KBM-7 (cell line): ENCODE measurements at places on chromosomes 6 and 20.

GRCh38 chr20:61529354-61529753 lies 277.3 kb downstream of the CDH4 start:
- DNase-seq, result no peak

GRCh38 chr20:37516811-37517750 lies 4.0 kb upstream of the NNAT start:
- no peak for DNase-seq

- no peak for DNase-seq
Observed at GRCh38 chr6:33927616-33928015, 123.8 kb upstream of the MLN start.

DNA sequence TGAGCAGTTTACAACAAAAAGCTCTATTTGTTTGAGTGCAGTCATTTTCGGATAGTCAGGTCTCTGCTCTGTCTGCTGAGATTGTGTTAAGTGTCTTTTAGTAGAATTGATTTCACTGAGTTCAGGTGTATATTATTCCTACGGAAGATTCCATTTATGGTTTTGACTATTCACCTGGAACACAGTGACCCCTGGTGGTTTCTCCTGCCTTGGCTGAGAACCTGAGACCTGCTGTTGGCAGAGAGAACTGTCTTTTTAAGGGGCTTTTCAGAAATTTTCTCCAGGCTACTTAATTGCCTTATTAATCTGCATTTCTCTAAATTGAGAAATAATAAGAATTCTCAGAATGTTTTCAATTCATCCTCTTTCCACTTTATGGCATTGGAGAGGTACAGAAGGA lies 508.0 kb downstream of the TBC1D32 start:
- peak; percentile 33 for DNase-seq

GRCh38 chr6:134502614-134503549 lies 185.0 kb upstream of the SGK1 start:
- DNase-seq, result no peak

DNA sequence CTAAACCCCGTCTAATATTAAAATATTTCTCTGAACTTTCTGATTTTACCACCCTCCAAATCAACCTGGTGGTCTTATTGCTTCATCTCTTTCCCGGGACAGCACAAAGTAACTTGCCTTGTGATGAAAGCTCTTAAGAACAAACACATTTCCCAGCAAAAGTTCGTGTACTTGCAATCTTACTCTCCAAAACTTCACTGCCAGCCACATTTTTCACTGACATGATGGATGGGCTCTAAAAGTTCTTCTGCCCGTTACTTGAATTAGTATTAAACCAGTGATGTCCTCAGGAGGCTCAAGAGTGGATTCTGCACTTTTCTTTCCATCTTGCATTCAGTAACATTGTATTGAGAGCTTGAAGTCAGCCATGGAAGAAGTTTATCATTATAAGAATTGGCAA lies 731.6 kb upstream of the GJE1 start:
- DNase-seq, result no peak

DNA sequence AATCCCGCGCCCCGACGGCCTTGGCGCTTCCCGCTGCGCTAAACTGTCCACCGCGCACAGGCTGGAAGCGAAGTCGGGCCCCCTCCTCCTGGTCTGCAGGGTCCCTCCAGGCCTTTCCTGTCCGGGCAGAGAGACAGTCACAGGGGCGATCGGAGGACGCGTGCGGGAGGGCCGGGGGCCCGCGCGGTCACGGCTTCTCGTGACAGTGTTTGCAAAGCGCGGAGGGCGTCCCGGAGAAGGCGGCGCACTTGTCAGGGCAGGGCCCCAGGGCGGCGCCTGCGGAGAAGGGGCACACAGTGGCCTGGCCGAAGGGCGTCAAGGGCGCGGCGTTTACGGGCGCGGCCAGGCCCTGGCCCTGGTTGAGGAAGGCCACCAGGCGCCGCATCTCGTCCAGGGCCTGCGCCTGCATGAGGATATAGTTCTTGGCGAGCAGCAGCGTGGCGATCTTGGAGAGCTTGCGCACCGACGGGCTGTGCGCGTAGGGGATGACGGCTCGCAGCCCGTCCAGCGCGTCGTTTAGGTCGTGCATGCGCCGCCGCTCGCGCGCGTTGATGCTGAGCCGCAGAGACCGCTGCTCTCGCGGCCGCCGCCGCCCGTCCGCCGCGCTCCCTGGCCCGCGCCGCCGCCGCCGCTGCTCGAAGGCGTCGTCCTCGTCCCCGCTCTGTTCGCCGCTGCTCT lies 763 bp downstream of the BHLHE23 start:
- DNase-seq, result no peak

DNA sequence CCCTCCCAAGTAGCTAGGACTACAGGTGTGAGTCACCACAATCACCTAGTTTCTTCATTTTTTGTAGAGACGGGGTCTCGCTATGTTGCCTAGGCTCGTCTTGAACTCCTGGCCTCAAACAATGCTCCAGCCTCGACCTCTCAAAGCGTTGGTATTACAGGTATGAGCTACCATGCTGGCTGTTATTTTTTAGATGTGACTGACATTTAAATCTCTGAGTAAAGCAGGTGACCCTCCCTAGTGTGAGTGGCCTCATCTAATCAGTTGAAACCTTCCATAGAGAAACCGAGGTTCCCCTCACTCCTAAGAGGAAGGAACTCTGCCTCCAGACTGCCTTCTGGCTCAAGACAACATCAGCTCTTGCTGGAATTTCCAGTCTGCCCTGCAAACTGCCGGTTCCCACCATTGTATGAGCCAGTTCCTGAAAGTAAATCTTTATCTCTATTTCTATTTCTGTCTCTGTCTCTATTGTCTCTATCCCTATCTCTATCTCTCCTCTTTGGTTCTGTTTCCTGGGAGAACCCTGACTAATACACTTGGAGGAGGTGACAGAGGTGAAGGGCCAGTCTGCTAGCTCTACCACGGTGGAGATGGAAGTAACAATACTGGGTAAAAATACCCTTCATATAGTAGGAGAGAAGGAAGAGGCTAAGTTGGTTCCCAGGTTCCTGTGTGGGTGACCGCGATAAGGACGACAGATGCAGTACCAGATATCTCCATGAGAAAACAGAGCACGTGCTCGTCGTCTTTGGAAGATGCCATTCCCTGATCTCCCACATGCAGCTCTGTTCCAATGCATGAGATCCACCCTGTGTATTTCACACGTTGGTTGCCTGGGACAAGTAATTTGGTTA lies 81.0 kb downstream of the MYB start:
- DNase-seq, result peak; percentile 61

GRCh38 chr6:88807622-88808021 lies 155.8 kb downstream of the RNGTT start:
- no peak for DNase-seq

DNA sequence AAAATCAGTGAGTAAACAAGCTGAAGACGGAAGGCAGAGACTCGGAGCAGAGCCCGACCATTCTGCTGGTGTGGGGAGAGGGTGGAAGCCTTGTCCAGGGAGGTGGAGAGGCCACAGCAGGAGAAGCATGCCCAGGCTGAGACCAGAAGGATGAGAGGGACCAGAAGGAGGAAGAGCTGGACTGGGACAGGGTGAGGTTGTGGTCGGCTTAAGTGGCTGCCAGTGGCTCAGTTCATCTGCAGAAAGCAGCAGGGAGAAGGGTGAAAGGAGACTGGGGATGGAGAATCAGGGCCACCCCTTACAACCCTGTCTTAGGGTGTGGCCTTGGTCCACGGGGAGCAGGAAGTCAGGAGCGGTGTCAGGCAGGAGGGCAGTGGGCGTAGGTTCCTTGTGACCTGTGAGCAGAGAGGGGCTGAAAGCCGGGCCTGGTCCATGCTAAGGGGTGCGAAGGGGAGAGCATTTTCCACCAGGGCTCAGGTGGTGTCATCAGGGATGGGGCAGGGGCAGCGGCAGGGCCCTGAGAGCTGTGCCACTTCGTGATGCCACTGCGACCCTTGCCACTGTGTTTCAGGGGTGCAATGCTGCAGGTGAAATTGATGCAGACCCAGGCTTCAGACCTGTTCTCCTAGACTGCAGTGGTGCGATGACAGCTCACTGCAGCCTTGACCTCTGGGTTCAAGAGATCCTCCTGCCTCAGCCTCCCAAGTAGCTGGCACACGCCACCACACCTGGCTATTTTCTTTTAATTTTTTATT lies 81.1 kb downstream of the TTLL2 start:
- no peak for DNase-seq

GRCh38 chr6:82608781-82609180 lies 245.2 kb downstream of the TPBG start:
- DNase-seq, result no peak

GRCh38 chr20:24668791-24669190 lies 199.4 kb downstream of the SYNDIG1 start:
- DNase-seq, result no peak

GRCh38 chr6:134080171-134080795 lies 27.9 kb upstream of the SLC2A12 start:
- DNase-seq, result no peak

GRCh38 chr20:61982191-61982950 lies 83.3 kb downstream of the TAF4 start:
- no peak for DNase-seq

DNA sequence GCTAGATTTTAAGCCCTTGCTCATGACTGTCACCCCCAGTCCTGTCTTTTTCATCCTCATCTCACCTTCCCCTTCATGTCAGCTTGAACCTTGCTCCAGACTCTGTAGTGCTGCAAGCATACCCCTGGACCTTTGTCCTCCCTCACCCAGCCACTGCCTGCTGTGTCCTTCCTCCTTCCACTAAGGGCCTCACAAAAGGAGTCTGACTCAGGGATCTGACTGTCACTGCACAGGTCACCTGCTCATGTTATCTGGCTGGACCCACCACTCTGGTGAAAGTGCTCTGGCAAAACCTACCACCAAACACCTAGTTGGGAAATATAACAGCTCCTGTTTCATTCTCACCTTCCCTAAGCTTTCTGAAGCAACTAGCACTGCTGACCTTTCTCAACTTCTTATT lies 151.4 kb downstream of the INSM1 start:
- DNase-seq, result no peak

GRCh38 chr6:159169193-159169555 lies at the start of gene FNDC1:
TSS of gene FNDC1 (plus strand) at chr6:159169400. CDS start at chr6:159169597, 197 bp downstream.
- peak; percentile 14 for DNase-seq

DNA sequence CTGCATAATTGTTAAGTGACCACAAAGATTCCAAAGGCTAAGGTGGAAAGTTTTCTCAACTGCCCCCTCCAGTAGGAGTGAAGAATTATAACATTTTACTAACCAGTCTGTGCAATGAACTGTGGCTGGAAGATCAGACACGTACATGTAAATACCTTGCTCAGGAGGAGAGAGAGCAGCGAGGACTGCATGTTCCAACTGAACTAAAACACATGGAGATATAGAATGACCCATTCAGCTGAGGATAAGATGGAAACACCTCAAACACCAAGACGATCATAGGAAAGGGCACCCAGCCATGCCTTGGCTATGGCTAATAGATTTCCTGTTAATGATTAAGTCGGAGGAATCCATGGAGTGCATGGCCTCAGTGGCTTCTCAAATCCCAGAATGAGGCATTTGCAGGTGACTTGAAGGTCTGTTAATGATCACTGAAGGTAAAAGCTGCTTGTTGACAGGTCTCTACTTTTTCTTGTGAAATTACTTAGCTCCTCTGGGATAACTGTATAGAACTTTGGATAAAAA lies 875.6 kb downstream of the TFAP2A start:
- no peak for DNase-seq

DNA sequence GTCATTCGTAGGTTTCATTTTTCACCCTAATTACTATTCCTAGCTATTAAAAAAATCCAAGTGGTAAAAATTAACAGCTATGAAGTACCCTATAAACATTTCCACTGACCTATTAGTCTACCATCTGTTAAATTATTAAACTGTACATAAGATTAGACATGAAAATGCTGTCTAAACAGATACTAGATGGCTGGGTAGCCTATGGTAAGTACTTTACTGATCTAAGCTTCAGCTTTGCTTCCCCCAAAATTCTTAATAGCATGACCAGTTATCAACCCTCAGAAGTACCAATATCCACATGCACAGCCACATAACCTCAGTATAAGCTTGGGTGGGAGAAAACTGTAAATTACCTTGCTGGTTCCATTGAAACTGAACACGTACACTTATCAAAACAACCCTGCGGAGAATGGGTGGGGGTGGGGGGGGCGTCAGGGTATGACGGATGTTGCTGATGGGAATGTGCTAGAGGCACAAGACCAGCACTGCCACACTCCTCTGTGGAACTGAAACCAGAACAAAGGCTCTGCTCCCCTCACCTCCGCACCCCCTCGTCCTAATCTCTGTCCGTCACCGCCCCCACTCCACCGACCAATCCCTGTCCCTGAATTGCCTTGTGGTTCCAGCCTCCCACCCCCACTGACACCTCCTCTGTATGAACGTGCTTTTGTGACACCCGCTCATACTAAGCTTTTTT lies 45.3 kb downstream of the B4GALT5 start:
- no peak for DNase-seq

DNA sequence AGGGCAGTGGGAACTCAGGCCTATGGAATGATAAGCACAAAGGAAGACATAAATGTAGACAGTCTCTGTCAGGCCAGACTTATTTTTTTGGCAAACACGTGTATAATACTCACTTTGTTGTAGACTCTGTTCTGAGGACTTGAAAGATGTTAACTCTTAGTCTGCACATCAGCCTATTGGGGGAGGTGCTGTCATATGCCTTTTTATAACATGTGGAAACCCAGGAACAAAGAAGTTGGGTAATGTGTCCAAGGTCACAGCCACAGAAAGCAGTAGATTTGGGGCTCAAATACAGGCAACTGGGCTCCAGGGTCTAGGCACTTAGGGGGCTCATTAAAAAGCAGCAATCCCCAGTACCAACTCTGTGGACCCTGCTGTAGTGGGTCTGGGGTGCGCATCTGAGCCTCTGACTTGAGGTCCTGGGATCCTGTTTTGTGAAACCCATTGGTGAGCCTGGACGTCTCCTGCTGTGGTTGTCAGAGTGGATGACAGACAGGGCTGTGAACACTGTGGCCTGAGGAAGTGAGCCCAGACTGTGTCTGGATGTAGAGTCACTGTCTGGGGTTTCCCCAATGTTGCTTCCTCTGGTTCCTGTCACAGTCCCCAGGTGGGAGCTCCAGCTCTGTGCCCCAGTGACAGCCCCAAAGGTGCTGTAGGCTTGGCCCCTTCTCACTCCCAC lies 50.0 kb downstream of the CDH26 start:
- DNase-seq, result no peak

- DNase-seq, result peak; percentile 38
Observed at GRCh38 chr6:141988954-141989705, 143.6 kb upstream of the GJE1 start.

- DNase-seq, result no peak
Observed at GRCh38 chr6:51511081-51511480, 576.3 kb downstream of the PKHD1 start.

DNA sequence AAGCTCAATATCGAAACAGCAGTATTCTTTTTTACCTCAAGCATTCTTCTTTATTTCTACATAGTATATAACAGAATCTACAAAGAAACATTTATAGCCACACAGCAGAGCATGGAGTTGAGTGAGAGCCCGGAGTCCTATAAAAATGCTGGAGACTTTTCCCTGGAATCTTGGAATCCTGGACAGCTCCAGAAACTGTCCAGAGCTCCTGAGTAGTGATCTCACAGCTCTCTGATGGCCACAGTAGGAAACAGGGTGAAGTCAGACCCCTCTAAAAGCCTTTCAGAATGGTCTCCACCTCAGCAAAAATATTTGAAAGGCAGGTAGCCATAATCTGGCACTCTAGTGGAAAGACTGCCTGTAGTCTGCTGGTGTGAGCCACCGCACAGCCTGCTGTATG lies 149.3 kb upstream of the STXBP5 start:
- no peak for DNase-seq

- DNase-seq, result no peak
Observed at GRCh38 chr6:3797231-3798054, 45.9 kb upstream of the PXDC1 start.
